NCI-H446 (cell line): ENCODE measurements at places on chromosomes 3 and 15.
A peak's percentile ranks its signal among the peaks of the same experiment; 100 is the strongest.

- DNase-seq = no peak
Measured at GRCh38 chr3:54243056-54243931, 120.9 kb downstream of the CACNA2D3 start.

GRCh38 chr3:151404316-151404715 is 19.8 kb upstream of the P2RY12 start:
- DNase-seq = no peak

DNA sequence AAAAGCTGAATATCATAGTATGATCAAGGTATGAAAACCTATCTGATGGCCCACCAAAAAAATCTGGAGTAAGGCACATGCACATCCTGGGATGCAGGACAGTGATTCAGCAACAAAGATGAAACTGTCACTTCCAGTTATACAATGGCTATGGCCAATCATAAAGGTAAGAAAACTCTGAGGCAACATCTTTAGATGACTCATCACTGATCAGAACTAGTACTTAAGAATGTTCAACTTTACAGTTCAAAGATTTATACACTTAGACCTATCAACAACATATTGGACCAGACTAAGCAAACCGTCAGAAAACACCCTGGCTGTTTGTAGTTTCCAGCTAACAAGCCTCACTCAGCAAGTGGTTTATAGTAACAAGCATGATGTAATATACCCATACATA is 21.3 kb upstream of the PLCH1 start:
- DNase-seq = no peak

DNA sequence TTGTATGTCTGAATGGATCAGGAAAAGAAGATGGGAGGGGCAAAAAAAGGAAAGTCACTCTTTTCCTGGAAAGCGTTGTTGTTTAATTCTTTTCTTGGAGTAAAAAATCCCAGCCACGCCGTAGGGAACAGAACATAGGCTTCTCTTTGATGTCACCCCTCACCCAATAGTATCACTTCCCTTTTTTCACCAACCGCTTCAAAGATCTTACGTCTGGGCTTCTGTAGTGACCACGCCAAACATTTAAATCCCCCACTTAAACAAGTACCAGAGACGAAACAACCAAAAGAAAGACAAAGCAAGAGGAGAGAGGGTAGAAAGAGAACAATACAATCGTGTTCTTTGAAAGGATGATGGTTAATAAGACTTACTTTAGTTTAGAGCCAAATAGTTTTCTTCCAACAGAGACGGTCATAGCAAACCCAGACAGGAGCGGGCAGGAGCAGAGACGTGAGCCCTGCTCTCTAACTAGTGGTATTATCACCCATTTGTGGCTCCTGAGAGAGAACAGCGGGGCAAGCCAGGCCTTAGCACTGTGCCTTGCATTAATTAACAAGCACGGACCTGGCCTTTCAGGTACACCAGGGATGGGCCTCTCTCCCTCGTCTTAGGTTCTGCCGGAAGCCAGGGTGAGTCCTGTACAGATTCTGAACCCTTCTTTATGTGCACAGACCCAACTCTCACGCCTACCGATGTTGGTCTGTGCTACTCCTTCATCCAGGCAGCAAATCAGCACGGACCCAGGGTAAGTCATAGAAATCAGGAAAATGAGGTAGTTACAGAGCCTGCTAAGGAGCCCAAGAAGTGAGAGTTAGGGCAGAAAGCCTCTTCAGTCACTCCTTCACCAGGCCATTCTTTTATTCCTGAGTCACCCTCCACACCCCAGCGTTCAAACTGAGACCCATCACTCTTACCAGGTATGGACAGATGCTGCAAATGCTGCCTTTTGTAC is 28.2 kb upstream of the BCL6 start:
- DNase-seq = no peak

- DNase-seq = peak; percentile 10
Measured at GRCh38 chr3:142866841-142867631, 21.8 kb downstream of the PCOLCE2 start.

- no peak for DNase-seq
Measured at GRCh38 chr15:94238539-94239118, 7.3 kb downstream of the MCTP2 start.

DNA sequence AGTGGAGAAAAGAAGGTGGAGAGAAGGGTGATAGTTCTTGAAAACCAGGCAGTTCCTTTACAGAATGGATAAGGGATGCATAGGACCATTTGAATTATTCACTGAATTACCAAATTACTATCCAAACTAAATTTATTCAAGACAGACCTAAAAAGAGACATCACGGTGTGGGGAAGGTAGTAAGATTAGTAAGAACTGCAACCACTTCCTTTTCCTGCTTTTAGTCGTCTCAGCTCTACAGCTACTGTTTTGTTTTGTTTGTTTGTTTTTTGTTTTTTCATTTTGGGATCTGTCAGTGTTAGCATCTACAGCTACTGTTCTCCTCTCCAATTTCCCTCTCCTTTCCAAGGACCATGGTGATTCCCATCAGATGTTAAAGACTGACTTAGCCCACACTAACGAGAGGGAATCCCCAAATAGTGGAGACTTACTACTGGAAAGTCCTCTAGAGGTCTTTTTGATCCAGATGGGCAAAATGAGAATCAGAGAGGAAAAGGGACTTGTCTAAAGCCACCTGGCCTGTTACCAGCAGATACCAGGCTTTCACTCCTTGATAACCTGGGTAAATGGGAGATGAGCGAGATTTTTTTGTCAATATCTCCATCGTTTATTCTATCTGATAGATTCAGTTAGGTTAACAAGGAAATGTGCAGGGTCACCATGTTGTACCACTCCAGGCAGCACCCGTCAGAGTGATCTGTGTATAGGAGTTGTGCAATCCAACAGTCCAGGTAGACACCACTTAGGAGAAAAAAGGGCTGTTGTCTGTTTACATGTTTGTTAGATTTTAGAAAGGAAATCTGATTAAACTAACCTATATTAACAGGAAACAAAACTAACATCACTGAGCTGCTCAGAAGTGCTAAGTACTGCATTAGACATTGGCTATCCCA is 6.0 kb downstream of the HCLS1 start:
- DNase-seq = no peak

DNA sequence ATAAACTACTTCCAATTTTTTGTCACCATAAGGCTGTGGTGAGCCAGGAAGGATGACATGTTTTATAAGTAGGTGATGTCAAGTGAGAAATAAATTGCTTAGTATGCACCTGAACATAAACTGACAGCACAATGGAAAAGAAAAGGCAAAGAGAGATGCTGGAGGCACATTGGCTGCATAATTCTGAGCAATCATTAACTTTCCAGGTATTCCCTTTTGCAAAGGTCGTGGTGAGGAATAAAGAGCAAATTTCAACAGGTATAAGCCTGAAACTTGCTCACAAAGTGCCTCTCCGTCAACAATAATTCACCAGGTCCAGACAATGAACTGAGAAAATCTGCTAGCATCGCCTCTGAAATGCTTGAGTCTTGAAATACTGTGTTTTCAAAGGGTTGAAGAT is 48.2 kb downstream of the ITGB5 start:
- no peak for DNase-seq

- peak; percentile 89 for DNase-seq
Measured at GRCh38 chr3:139123377-139124095, 78.8 kb upstream of the PRR23C start.

DNA sequence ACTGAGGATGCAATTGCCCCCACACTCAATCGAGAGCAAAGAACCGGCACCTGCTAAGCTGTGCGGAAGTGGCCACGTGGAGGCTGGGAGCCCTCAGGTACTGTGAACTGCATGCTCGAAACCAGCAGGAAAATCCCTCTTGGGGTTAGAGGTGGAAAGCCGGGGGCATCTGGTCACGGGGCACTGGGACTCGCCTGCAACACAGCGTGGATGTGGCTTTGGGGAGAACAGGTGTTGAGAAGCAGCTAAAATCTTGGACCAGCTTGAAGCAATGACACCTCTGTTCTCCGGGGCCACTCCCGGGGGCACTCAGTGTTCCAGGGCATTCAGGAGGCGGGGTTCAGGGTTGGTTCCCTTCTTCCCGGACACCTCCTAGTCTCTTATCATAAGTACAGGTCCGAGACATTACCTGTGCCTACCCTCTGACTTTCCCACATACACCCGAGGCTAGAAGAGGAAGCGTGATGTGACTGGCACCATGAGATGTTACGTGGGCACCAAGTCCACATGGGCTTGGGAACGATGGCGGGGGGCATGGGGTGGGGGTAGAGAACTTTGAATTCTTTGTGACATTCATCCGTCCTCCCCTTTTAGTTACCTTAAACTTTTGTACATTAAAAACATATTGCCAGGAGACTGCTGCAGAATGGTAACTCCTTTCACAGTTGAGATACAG is 172.0 kb downstream of the ADAMTS17 start:
- no peak for DNase-seq

- DNase-seq = no peak
Measured at GRCh38 chr3:167609156-167609555, 44.6 kb downstream of the WDR49 start.

GRCh38 chr3:77885381-77885780 is 845.5 kb downstream of the ROBO2 start:
- no peak for DNase-seq

DNA sequence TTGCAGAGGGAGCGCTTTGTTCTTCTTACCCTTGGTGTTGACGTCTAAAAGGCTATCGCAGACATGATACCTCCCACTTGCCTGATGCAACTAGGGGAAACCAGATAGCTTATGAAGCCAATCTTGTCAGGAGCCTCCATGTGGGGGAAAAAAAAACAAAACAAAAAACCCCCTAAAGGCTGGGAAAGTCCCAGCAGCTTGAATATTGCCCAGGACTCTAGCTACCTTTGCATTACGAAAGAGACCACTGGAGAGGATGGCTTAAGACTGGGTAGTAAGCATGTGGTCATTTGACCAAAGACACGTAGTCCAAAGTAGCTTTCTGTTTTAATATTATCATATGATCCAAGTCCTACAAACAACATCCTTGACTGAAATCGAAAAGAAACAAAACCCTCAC is 120.7 kb upstream of the WNT5A start:
- no peak for DNase-seq

GRCh38 chr3:188350961-188351360 is 197.0 kb downstream of the LPP start:
- no peak for DNase-seq

DNA sequence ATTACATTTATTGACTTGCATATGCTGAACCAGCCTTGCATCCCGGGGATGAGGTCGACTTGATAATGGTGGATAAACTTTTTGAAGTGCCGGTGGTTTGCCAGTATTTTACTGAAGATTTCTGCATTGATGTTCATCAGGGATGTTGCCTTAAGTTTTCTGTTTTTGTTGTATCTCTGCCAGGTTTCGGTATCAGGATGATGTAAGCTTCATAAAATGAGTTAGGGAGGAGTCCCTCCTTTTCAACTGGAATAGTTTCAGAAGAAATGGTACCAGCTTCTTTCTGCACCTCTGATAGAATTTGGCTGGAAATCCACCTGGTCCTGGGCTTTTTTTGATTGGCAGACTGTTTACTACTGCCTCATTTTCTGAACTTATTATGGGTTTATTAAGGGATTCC is 250.8 kb downstream of the TBC1D5 start:
- no peak for DNase-seq

DNA sequence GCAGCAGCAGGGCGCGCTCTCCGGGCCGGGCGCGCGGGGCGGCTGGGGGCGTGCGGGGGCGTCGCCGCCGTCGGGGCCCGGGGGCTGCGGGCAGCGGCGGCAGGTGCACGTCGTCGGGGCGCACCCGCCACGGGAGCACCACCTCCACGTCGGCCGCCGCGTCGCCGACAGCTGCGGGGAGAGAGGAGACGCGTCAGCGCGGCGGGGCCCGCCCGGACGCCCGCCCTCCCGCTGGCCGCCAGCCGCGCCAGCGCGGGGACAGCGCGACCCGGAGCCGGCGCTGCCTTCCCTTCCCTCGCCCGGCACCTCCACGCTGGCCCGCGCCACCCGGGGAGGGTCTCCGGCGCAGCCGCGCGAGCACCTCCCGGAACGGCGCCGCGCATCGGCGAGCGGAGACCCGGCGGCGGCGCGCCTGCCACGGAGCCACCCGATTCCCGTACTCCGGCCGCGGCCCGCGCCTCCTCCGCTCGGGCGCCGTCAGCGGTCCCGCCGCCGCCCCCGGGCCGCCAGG is 481 bp downstream of the ADAMTS17 start:
- DNase-seq = no peak

DNA sequence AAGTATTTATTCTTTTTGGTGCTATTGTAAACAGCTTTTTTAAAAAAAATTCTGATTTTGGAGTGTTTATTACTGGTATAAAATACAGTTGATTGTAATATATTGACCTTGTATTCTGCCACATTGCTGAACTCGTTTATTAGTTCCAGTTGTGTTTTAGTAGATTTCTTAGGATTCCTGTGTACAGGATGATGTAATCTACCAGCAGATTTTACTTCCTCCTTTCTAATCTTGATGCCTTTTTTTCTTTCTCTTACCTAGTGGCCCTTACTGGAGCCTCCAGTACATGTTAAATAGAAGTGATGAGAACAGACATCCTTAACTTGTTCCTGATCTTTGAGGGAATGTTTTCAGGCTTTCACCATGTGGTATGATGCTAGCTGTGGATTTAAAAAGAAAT is 70.4 kb upstream of the KY start:
- no peak for DNase-seq

DNA sequence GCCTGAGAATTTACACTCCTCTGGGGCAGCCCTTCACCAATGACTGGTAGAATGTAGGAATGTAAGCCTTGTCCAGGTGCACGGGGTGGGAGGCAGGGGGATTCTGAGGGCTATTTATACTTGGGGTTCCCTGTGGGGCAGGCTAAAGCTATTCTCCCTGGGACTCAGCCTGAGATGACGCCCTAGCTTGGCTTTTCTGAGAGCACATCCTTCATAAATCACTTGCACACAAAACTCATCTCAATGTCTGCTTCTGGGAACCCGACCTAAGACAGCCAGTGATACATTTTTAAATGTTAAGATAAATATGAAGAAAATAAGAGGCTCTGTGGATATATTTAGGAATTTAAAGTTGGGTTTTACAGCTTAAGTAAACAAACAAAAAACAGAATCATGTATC is 16.6 kb downstream of the TMEM158 start:
- DNase-seq = no peak

- DNase-seq = no peak
Measured at GRCh38 chr3:58144478-58145325, 66.1 kb downstream of the DNASE1L3 start.

DNA sequence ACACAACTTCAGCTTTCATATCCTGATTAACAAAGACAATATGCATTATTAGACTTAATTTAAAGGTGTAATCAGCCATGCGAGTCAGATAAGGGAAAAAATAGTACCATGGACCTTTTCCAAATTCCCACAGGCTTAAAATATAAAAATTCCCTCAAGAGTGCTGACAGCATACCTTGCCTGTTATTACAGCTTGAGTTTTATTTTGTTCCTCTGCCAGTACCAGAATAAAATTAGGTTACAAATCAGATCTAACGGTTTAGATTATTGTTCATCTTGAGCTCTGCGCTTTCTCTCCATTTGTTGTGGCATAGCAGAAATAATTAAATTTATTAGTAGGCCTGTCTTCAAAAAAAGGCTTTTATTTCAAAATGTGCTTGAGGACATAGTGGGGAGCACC is 250.3 kb downstream of the PTPRG start:
- no peak for DNase-seq

DNA sequence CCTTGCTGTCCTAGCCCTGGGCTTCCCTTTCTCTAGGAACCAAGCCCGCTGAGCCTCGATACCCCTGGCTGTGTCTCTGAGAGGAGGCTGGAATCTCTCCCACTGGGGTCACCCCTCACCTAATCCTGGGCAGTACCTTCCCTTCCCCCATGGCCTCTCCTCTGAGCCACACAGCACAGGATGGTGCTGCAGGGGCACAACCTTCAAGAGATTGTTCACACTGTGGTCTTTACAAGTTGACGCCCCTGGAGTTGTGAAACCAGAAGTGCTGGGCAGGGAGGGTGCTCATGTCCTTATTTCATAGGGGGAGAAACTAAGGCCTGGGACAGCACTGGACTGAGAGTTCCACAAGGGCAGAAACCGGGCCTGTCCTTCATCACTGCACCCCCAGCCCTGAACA is 70.9 kb upstream of the TMEM115 start:
- no peak for DNase-seq
